EH (cell line): ENCODE measurements at places on chromosomes 5 and 9.

- no peak for DNase-seq
Measured at GRCh38 chr9:122226758-122227574, 1.8 kb downstream of the LHX6 start.

- no peak for DNase-seq
Measured at GRCh38 chr9:7901621-7902020, 102.0 kb upstream of the DMAC1 start.

DNA sequence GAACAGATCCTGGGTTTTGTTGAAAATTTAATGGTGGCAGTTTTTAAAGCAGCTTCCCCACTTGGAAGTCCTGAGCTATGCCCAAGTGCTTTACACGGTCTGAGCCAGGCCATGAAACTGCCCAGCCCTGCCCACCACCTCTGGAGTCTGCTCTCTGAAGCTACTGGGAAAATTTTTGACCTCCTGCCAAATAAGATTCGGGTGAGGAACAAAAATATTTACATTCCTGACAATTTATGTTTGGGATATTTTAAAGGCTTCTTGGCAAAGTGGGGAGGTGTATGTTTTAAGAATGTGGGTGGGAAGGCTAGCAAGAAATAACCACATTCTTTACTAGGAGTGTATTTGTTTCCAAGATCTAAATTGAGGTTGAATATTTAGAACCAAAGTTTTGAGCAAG lies 50.0 kb downstream of the HACD4 start:
- DNase-seq = peak; percentile 94

DNA sequence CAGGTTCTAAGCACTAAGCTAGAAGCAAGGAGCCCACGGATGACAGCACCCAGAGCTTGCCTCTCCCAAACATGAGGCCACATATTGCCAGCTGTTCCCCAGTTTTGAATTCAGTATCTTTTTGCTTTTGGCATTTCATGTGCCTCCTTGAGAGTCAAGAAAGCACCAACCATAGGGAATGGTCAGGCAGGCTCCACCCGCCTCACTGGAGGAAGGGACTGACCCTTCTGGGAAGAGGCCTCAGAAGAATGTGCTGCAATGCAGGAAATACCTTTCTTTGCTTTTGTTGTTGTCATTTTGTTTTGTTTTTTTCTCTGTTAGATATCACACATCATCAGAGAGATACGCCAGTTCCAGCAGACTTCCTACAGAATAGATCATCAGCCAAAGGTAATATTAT lies 13.7 kb upstream of the CKMT2 start:
- DNase-seq = no peak

- no peak for DNase-seq
Measured at GRCh38 chr9:23728736-23729135, 97.3 kb downstream of the ELAVL2 start.

- DNase-seq = no peak
Measured at GRCh38 chr5:150085950-150086715, at the start of gene CSF1R. TSS of gene CSF1R (minus strand) at chr5:150086554. CDS start at chr5:150086427, 127 bp downstream.

GRCh38 chr5:135307143-135307903 lies 91.7 kb downstream of the MACROH2A1 start:
- no peak for DNase-seq

DNA sequence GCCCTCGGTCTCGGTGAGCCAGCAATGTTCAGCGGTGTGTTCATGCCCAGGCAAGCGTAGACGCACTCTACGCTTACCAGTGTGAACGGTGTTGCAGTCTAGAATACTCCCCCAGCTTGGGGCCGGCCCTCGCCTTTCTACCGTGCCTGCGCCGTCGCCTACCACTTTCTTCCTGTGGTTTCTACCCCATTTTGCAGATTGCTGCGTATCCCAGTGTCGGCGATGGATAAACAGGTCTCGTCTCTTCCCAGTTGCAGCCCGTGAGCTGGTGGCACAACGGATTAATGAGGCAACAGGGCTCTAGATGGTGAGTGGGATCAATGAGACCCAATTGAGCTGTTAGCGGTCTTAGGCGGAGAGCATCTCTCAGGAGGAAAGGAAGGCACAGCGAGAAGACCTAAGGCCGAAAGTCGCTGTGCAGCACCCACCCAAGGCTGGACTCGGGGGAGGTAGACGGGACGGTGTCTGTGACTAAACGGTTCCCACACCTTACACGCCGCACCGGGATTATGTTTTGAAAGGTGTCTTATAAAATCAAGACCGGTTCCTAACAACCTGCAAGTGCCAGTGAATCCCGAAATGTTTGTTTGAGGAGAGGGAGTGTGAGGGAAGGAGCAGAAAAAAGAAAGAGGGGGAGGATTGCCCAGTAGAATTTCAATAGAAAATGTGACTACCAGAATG lies 5.8 kb downstream of the OTP start:
- no peak for DNase-seq

GRCh38 chr5:83172655-83173054 lies 95.3 kb downstream of the XRCC4 start:
- no peak for DNase-seq

DNA sequence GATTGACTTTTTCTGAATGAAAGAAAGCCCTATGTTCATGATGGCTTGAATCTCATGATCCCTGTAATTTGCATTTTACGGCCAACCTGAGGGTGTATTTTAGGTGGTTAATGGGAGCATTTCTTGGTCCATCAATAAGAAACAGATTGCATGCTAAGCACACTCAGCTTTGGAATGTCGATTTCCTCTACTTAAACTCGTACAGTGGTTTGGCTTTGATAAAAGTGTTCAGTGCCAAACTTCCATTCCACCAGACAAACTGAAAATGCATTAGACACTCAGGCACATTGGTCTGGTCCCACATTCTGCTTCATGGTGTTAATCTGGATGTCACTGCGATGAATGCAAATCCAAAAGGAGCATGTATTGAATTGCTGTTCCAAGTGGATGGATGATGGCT lies 77.0 kb downstream of the VCAN start:
- peak; percentile 14 for DNase-seq

GRCh38 chr5:79513308-79513703 lies 628 bp downstream of the HOMER1 start:
- no peak for DNase-seq

DNA sequence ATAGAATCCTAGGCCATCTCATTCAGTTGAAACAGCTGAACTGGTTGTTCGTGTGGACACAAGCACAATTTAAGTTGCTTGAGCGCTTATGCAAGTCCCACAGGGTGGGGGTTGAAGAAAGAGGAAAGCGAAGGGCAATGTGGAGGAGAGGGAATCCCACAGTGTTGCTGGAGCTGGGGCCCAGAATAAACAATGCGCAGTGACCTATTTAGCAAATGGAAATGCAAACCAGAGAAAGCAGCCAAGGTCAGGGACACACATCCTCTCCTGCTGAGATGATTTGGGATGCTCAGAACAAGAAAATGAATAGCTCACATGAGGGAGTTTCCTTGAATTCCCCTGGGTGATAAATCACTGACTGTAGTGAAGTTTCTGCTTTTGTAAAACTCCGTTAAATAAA lies 838.3 kb downstream of the TLE4 start:
- no peak for DNase-seq

- peak; percentile 7 for DNase-seq
Measured at GRCh38 chr9:134068744-134069479, 1.1 kb upstream of the BRD3 start.

DNA sequence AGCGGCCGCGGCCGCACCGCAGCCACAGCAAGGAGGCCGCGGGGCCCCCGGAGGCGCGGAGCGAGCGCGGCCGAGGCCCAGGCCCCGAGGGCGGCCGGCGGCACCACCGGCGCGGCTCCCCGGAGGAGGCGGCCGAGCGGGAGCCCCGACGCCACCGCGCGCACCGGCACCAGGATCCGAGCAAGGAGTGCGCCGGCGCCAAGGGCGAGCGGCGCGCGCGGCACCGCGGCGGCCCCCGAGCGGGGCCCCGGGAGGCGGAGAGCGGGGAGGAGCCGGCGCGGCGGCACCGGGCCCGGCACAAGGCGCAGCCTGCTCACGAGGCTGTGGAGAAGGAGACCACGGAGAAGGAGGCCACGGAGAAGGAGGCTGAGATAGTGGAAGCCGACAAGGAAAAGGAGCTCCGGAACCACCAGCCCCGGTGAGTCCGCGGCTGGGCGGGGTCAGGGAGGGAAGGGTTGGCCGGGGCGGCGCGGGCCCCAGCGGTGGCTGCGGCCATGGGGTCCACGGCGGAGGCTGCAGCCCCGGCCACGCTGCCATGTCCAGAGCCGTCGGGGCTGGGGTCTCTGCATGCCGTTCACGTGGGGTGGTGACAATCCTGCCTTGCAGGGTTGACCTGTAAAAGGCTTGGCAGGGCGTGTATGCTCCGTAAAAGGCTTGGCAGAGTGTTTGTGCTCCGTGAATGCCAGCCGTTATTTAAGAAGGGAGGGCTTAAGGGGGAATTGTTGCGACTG lies 146.0 kb downstream of the CACNA1B start:
- no peak for DNase-seq

GRCh38 chr9:137502008-137502911 lies 43.1 kb upstream of the NSMF start:
- DNase-seq = no peak

- DNase-seq = no peak
Measured at GRCh38 chr5:65816729-65817128, 94.7 kb downstream of the NLN start.

DNA sequence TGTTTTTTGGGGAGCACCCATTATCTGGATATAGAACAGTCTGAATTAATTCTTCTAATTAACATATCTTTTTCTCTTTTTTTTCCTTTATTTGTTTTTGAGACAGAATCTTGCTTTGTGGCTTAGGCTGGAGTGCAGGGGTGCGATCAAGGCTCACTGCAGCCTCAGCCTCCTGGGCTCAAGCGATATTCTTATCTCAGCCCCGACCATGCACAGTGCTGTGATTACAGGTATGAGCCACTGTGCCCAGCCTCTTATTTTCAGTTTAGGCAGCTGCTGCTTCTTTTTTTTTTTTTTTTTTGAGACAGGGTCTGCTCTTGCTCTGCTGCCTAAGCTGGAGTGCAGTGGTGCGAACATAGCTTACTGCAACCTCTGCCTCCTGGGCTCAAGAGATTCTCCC lies 20.2 kb downstream of the UBE2R2 start:
- DNase-seq = no peak

GRCh38 chr9:78676623-78677022 lies 379.7 kb downstream of the PSAT1 start:
- DNase-seq = peak; percentile 93

GRCh38 chr9:75636427-75637045 lies 253.9 kb upstream of the PCSK5 start:
- no peak for DNase-seq

DNA sequence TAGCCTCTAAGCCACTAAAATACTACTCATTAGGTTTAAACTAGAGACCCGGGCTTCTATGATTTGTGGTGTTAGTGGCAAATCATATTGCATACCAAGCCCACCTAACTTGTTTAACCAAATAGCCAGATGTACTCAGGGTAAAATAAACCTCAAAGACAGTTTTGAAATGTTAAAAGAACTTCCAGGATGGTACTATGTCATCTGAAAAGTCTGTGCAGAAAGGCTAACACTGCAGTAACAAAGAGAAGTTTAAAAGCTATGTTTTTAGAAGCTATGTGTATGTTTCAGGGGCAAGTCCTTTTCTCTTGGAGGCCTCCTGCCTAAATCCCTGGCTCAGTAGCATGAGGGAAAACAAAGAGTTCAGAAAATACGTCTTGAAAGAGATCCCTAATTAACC lies 84.9 kb upstream of the IL7R start:
- peak; percentile 20 for DNase-seq

GRCh38 chr5:179623906-179624741 lies 653 bp upstream of the HNRNPH1 start:
- DNase-seq = peak; percentile 91

- peak; percentile 88 for DNase-seq
Measured at GRCh38 chr5:160479926-160480325, 58.3 kb downstream of the PTTG1 start.

GRCh38 chr5:14730466-14730865 lies 65.9 kb downstream of the OTULIN start:
- no peak for DNase-seq

GRCh38 chr9:131625790-131626670 lies 80.7 kb downstream of the PRRT1B start:
- no peak for DNase-seq

DNA sequence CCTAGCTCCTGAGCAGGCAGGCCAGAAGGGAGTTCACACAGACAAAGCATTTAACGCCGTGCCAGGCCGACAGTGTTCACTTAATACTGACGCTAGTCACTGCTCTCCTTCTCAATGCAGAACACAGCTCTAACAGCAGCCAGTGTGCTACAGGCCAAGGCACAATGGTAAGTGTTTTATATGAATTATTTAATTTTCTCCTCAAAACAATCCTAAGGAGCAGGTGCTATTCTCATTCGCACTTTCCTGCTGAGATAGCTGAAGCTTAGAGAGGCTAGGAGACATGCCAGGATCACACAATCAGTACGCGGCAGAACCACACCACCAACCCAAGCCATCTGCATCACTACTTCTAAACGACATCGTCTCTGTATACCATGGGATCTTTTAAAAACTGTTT lies 170.7 kb downstream of the SPOCK1 start:
- no peak for DNase-seq

DNA sequence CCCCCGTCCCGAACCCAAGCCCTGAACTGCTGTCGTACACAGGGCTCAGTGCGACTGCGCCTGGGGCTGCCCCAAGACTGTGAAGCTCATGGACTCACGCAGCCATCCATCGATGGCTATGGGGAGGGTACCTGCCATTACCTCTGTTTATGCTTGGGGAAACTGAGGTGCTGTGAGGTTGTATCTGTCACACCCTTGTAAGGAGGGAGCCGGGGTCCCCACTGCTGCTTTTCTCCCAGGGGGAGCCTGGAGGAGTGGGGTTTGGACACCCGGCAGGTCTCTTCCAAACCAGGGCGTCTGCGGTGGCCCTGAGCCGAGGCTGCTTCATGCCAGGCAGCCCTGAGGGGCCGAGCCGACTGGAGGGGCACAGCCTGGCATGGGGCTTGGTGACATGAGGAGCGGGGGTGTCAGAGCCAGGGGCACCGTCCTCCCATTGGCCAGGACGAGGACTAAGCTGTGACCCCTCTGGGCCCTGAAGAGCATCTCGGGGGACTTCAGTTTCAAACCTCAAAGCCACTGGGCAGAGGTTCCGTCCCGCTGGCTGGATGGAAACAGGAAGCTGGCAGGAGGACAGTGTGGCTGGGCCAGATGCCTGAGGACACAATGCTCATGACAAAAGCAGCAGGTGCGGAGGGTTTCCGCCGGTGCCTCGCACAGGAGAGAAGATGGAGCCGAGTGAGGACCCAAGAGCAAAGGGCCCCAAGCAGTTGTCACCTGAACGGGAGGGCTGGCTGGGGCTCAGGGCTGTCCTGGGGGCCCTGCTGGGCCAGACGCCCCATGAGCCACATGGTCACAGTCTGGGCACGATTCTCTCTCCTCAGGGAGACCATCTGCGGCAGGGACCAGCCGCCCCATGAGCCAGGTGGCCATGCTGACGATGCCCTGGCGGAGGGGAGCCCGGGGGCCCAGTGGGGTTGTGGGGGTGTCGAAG lies 54.4 kb upstream of the EXOC3 start:
- no peak for DNase-seq

DNA sequence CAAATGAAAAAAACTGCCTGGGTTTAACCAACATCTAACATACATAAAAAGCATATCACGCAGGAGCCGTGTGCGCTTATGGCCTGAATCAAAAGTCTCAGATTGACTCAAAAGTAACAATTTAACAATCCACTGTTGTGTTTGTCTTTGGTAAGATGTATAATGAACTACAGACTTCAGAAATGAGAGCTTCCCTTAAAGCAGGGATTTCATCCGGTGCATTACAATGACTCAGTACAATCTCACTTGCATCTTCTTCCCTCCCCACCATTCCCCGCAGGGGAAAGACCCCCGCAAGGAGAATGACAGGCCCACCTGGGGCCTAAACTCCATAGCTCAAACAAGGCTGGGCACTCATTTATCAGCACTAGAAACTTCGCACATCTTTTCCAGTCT lies 1.4 kb downstream of the ZFR start:
- DNase-seq = peak; percentile 62
